ENCODE measurements at places on chromosomes 4 and X. TPM values are rescaled to one million over a fixed set of nuclear protein-coding genes. Genes with fewer than 3 reads are reported as not detected.

GRCh38 chr4:78162821-78163220 is 105.7 kb downstream of the FRAS1 start:
- no peak for DNase-seq

GRCh38 chr4:144557404-144557803 is 88.6 kb upstream of the HHIP start:
- DNase-seq: no peak

GRCh38 chrX:24055043-24055356 is 244 bp downstream of the EIF2S3 start:
- DNase-seq: no peak

DNA sequence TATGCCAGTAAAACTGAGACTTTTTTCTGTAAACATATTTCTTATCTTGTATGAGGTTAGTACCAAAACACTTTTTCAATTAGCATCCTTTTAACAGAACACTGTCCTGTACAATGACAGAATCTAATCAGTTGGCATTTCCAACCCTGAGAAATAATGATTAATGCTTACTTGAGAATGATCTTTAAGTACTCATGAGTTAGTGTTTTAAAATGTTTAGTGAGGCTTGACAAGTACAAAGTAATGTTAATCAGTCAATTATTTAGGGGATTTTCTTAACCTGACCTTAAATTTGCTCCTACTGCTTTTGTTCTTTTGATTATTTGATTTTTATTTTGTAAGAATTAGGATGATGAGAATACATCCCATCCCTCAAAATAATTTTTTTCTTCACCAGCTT is 496.5 kb downstream of the RPA4 start:
- no peak for DNase-seq

- no peak for DNase-seq
Observed at GRCh38 chr4:122083351-122083750, 68.8 kb upstream of the BLTP1 start.

DNA sequence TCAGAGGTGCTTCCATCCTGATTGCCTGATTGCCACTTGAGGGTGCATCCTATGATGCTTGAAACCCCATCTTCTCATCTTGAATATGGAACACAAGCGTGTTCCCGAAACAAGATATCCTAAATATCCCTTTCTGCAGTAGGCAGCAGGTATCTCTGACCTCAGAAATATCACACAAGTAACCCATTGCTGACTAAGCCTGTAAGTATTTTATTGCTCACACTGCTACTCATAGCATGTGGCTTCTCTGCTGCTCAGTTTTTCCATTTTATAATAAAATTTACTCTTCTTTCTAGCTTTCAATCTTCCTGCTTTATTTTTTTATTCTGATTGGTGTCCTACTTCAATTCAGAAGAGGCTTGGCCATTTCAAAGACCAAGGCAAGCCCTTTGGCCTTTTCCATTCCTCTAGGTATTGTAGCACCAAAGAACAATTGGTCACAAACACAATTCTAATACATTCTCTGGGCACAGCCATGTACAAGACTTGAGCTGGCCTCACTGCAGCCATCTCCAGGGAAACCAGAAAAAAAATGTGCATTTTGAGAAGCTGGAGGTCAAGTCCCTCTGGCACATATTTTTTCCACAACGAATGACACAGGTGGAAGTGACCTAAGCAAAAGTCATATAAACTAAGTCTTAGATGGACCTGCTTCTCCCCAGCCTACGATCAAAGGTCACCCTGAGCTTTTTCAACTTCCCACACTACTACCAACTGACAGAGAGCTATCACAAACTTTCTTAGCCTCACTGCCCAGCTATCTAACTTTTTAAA is 107.0 kb downstream of the OR13H1 start:
- DNase-seq: no peak

DNA sequence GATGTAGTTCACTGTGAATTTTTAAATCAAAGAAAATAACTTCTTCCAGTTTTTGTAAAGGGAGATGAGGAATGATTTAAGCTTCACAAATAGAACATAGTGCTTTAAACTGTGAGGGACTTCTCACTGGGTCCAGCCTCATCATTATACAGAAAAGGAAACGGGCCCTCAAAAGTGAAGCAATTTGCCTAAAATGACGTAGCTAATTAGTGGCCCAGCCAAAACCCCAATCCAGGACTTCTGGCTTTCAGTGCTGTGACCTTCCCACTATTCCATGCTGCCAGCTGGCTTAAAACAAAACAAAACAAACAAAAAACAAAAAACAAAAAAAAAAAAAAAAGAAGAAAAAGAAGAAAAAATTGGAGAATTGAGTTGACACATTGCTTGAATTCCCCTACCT is 45.0 kb upstream of the STOX2 start:
- no peak for DNase-seq

- DNase-seq: no peak
Observed at GRCh38 chrX:135302269-135302873, 6.9 kb upstream of the ETDC start.

- no peak for DNase-seq
Observed at GRCh38 chrX:155819525-155819924, 61.6 kb upstream of the VAMP7 start.

- no peak for DNase-seq
Observed at GRCh38 chrX:100048156-100048555, 361.9 kb downstream of the PCDH19 start.

GRCh38 chrX:9619581-9619980 is 146.1 kb downstream of the GPR143 start:
- no peak for DNase-seq

DNA sequence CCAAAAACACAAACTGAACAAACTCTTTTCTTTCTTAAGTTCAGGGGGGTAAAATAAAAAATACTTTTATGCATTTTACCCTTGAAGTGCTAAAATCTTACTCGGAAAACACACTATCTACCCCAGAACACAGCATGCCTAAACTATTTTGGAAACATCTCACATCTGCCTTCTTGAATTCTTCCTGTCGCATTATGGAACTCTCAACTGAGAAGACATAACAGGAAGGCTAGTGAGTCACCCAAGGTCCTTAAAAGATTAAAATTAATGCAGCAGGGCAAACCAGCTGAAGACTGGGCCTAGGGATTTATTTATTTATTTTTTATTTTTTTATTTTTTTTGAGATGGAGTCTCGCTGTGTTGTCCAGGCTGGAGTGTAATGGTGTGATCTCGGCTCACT is 208.2 kb downstream of the APBB2 start:
- peak; percentile 55 for DNase-seq

GRCh38 chrX:95662200-95662599 is 1022.4 kb upstream of the DIAPH2 start:
- DNase-seq: no peak

GRCh38 chr4:141247430-141247780 is 26.7 kb downstream of the ZNF330 start:
- DNase-seq: peak; percentile 5

DNA sequence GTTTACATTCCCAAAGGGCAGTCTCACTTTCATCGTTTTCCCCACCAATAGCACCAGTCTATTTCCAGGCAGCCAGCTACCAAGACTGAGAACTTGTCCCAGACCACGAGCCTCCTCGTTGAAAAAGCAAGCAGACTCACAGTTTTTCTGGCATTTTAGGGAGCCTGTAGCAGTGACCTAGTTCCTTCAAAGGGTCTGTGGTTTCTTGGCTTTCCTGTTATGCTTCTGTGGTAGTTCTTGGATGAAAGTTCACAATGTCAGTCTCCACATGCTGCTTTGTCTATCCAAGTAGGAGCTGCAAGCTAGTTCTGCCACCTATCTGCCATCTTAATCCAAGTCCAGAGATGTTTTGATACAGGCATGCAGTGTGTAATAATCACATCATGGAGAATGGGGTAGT is 151.6 kb upstream of the ZC4H2 start:
- no peak for DNase-seq

DNA sequence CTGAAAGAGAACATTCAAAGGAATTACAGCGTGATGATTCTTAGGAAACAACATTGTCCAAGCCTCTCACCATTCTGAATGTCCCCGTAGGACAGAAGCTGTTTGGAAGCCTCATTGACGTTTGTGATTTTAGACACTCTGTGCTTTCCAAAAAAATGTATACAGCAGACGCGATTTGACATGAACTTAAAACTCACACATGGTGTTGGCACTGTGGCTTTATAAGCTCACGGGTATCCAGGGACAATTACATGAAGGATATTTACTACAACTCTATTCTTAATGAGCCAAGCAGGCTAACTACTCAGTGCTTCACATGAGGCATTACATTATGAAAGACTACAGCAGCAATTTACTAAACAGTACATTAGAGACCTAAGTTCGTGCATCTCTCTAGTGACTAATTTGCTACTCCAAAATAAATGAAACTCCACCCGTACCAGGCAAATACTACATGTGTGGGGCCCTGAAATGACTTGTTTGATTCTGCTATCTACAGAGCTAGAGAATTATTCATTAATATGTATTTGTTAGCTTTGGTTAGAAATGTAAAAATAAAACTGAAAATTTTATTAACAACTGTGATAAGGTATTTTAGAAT is 620.7 kb downstream of the SPRY1 start:
- DNase-seq: no peak

GRCh38 chr4:8846826-8847225 is 24.8 kb downstream of the HMX1 start:
- no peak for DNase-seq

GRCh38 chr4:178244785-178245184 is 802.5 kb upstream of the AGA start:
- no peak for DNase-seq

DNA sequence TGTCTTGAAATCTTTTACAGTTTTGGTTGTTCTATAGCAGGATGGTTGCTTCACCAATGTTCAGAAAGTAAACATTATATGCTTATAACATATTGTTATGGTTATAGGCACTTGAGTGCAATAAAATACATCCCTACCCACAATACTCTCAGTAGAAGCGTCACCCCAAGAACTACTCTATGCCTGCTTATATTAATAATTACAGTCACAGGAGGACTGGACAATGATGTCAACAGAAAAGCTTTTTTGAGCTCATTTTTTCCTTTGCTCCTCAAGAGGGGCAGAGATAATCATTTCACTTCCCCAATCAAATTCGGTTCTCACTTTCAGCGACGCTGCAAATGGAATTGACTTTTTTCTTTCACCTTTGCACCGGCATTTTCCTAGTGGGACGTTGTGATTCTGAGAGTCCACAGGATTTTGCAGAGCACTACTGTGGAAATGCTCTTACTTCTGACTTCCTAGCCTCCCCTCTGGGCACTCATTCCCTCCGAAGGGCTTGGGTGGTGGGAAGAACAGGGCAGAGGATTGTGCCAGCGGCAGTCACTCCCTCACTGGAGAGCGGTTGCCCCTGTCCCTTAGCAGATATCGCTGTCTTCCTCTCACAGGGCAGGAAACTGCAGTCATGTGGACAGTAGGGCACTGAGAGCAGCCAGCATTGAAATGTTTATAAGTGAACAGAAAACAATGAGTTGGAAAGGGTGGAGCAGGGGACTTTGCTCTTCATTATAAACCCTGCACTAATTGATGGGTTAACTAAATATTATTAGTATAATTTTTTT is 24.9 kb upstream of the SGMS2 start:
- no peak for DNase-seq

GRCh38 chr4:94939791-94940519 is 182.2 kb downstream of the BMPR1B start:
- peak; percentile 21 for DNase-seq

- no peak for DNase-seq
Observed at GRCh38 chr4:82524570-82525152, 37.1 kb downstream of the TMEM150C start.

DNA sequence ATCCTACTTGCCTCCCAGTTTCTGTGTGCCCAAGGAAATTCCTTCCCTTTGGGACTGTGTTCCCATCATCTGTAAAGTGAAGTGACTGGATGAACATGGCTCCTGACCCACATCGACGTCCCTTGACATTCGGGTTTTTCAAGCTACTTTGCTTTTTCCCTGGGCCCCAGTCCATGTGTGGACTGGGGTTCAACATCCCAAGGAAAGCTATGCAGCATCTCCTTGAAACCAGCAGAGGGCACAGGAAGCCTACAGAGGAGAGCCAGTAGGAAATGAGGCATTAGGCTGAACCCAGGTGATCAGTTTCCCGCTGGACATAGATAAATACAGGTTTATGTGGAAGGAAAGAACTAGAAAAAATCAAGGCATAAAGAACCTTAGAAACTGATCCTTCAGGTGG is 145.1 kb upstream of the ARHGEF9 start:
- DNase-seq: no peak

- peak; percentile 63 for DNase-seq
Observed at GRCh38 chr4:48546336-48546735, 56.3 kb downstream of the ZAR1 start.

AKAP4 gene
- total RNA-seq: not detected

IBSP gene
- not detected for total RNA-seq

ADGRG2 gene
- total RNA-seq: not detected

TENM3 gene
- total RNA-seq: 26.4 TPM

RAB33A gene
- 1.3 TPM for total RNA-seq

MAPK10 gene
- total RNA-seq: 12.1 TPM

KIT gene
- total RNA-seq: 5.5 TPM

WAS gene
- total RNA-seq: not detected

MAGEA1 gene
- total RNA-seq: not detected

PGAM4 gene
- total RNA-seq: not detected

RIBC1 gene
- total RNA-seq: 0.32 TPM

XAGE1A gene
- not detected for total RNA-seq

LUZP4 gene
- not detected for total RNA-seq
